ENCODE measurements at places on chromosomes 16 and 17. TPM values are rescaled to one million over a fixed set of nuclear protein-coding genes. Genes with fewer than 3 reads are reported as not detected.
A peak's percentile ranks its signal among the peaks of the same experiment; 100 is the strongest.

The CDRT15 gene
- total RNA-seq, result not detected

DNA sequence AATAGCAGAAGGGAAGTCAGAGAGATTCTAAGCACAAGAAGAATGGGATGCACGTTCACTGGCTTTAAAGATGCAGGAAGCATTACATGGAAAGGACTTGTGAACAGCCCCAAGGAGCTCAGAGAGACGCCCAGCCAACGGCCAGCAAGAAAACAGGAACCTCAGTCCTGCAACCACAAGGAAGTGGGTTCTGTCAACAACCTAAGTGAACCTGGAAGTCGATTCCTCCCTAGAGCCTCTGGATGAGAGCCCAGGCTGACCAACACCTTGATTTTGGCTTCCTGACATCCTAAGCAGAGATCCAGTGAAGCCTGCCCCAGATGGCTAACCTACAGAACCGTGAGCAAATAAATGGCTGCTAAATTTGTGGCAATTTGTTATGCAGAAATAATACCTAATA, 24.5 kb downstream of the GPR142 start:
- DNase-seq, result no peak

- no peak for DNase-seq
Measured at GRCh38 chr17:4247971-4248388, 15.8 kb downstream of the ANKFY1 start.

- DNase-seq, result no peak
Measured at GRCh38 chr17:2598166-2598565, 4.7 kb downstream of the PAFAH1B1 start.

GRCh38 chr17:4605826-4606225, 21.5 kb downstream of the SMTNL2 start:
- no peak for DNase-seq

GRCh38 chr16:58378401-58378800, 13.9 kb upstream of the GINS3 start:
- no peak for DNase-seq

- DNase-seq, result no peak
Measured at GRCh38 chr16:86133847-86134375, 234.9 kb downstream of the IRF8 start.

The RHBDF1 gene
- 142 TPM for total RNA-seq

- DNase-seq, result no peak
Measured at GRCh38 chr17:75430159-75430974, 24.9 kb upstream of the GRB2 start.

DNA sequence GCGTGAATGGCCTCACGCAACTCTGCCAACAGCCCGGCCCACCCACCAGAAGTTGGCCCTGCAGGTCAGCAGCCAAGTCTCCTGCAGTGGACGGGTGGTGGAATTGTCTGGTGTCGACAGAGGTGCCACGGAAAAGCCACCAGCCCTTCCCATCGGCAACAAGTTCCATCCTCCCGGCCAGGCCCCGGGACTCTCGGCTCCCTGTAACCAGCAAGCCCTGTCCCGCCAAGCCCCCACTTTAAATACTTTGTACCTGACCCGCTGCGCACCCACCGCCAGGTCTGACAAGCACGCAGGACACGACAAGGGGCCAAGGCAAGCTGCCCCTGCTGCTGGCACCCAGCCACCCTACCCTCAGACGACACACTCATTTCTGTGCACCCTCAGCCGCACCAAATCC, 100.8 kb downstream of the RBFOX3 start:
- DNase-seq, result no peak

The UTS2R gene
- 0.20 TPM for total RNA-seq

The ZG16 gene
- not detected for total RNA-seq

The SLC12A3 gene
- total RNA-seq, result not detected

GRCh38 chr17:74361230-74362068, at the start of gene BTBD17:
Gene BTBD17, minus strand, starts transcription at chr17:74361868. Its CDS starts 49 bp downstream, at chr17:74361819.
- DNase-seq, result peak; percentile 20

DNA sequence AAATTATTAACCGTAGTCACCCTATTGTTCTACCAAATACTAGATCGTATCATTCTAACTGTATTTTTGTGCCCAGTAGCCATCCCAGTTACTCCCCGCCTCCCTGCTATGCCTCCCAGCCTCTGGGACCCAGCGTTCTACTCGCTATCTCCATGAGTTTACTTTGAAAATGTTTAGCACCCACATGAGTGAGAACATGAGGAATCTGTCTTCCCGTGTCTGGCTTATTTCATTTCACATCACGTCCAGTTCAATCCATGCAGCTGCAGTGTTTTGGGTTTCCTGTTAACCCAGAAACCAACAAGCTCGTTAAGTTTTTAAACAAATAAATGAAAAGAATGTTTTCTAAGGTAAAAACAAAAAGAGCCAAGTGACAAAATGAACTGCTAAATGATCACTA, 82.1 kb downstream of the VPS53 start:
- no peak for DNase-seq

The TBC1D3B gene
- 4.5 TPM for total RNA-seq

- DNase-seq, result no peak
Measured at GRCh38 chr17:17560975-17561374, 30.5 kb downstream of the PEMT start.

The RHBDL3 gene
- not detected for total RNA-seq

The SLC16A3 gene
- 31.8 TPM for total RNA-seq

DNA sequence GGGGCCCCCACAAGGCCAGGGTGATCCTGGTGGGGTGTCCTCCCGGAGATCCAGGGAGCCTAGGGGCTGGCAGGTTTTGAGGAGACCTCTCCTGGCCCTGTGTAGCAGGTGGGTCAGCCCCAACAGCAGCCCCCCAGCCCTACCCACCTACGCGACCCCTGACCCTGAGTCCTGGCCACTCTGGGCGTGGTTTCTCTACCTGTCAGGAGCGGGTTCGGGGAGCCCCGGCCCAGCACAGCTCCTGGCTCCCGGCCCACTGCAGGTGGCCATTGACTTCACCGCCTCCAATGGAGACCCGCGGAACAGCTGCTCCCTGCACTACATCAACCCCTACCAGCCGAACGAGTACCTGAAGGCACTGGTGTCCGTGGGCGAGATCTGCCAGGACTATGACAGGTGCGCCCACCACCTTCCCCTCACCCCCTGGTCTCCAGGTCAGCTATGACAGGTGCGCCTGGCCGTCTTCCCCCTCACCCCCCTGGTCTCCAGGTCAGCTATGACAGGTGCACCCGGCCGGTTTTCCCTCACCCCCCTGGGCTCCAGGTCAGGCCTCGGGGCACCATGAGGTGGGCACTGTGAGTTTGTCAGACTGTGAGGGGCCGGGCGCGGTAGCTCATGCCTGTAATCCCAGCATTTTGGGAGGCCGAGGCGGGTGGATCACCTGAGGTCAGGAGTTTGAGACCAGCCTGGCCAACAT, 13.0 kb downstream of the CPNE7 start:
- DNase-seq, result no peak

DNA sequence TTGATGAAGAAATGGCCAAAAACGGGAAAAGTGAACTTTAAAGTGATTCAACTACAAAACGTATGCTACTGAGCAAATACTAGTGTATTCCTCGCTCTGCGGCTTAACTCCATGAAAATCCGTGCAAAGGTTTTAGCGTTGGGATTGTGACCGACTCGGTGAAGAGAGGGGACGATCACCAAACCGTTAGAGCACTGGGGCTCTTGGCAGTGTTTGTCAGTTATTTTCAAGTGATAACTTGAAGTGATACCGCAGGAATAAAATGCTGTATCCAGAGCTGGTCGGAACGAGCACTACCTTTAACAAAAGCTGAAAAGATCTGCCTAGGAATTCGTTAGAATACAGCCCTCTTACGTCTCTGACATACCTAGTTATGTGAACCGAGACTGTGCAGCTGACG, 773 bp upstream of the PPM1D start:
- DNase-seq, result peak; percentile 9

DNA sequence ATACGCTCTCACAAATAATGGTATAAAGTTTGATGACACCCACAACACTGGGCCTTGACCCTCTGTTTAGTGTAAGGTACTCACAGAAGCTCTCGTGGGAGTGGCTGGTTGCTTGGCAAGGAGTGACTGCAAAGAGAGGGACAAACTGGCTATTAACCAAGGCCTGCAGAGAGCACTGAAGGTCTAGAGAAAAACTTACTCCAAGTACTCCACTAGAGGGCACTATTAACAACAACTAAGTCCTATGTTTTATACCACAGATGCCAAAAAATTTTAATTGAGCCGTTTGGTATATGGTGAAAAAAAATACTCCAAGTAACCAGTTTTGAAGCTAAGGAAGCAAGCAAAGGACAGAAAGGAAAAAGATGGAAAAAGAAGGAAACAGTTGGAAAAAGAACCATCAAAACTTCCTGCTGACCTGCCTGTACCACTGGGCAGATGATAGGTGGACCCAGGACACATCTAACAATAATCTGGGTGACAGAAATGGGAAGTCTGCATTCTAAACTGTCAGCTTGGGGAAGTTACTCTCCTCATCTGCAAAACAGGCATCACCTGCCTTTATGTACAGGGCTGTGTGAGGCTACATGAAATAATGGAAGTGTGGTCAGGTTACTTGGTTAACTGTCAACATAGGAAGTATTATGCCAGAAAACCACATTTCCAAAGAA, 23.2 kb downstream of the DYNC1LI2 start:
- no peak for DNase-seq

The KRT39 gene
- total RNA-seq, result not detected

The USP31 gene
- total RNA-seq, result 14.6 TPM

The FLCN gene
- total RNA-seq, result 85.9 TPM

The MMP2 gene
- 525 TPM for total RNA-seq

DNA sequence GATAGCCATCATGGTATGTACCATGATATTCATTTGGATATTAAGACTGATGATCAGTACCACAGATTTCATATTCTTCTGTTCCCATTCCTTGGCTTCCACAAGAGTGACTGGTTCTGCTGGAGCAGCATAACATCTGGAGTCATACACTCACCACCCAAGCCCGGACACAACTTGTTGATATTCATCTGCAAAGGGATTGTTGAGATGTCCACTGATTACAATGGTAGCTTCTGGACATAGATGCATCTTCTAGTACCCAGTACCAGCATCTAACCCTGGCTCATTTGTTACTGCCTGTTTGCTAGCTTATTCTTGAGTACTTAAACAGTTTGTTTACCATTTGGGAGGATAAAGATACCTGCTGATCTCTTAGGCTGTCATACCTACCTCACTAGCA, 235.7 kb upstream of the AXIN2 start:
- DNase-seq, result no peak

The TNFRSF12A gene
- total RNA-seq, result 6.7 TPM

DNA sequence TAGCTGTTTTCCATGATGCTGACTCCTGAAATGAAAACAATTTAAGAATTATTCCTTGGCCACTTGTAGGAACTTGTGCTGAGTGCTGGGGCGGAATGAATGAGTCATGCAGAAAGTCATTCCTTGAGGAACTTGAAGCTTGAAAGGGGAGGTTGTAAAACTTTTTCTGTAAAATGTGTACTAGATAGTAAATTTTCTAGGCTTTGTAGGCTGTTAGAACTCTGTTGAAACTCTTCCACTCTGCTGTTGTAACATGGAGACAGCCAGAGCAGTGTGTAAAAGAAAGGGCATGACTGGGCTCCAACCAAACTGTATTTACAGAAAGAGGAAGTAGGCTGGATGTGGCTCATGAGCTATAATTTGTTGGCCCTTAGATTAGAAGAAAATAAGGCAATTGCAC, 46.1 kb downstream of the ABCA8 start:
- DNase-seq, result peak; percentile 50

The GNG13 gene
- total RNA-seq, result not detected

- no peak for DNase-seq
Measured at GRCh38 chr17:76481071-76481655, 13.8 kb downstream of the AANAT start.

The DPEP3 gene
- total RNA-seq, result not detected

The C16orf96 gene
- 0.20 TPM for total RNA-seq

- no peak for DNase-seq
Measured at GRCh38 chr16:81167851-81168250, 70.6 kb upstream of the BCO1 start.

GRCh38 chr16:67299269-67299668, 19.9 kb downstream of the PLEKHG4 start:
- DNase-seq, result no peak

GRCh38 chr16:77790009-77790372, 1.6 kb downstream of the VAT1L start:
- DNase-seq, result no peak

DNA sequence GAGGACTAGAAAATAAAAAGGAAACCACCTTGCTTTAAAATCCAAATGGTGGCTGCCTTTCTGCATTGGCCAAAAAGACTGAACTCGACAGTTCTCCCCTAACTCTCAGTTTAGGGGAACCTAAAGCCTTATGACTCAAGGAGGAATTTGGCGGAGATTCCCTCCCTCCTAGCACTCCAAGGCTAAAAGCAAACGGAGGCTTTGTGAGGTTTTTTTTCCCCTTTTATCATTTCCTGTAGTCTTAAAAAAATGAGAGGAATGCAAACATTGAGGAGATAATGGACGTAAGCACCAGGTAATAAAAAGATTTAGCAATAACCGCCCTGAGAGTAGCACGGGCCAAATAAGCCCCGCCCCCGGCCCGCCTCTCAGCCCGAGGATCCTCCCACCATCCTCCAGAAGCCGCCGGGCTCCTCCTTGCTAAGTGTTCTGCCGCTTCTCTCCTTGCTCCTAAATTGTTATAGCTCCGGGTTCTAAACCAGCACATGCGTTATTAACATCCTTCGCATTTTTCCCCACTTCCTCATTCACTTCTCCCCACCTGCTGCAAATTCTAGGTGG, 5.8 kb upstream of the KIFC3 start:
- peak; percentile 72 for DNase-seq

The CCL22 gene
- not detected for total RNA-seq

DNA sequence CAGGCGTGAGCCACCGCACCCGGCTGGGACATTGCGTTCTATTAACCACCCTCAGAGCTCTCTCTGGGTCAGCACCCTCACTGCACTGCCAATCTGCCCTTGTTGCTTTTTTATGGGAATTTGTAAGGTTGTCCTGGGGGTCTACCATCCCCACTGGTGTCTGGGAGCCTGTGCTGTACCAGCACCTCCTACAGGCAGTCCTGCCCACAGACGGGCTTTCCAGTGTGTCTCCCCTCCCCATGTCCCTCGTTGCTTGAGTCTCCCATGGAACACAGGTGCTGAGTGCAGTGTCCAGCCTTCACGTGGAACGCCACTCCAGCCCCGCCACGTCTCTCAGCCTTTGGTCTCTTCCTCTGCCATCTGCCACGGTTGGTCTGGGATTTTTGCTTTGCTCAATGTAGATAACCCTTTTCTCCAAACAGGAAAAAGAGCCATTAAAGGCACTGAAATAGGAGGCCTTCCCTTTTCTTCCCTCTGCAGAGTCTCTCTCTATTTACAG, 68.0 kb upstream of the CBX4 start:
- no peak for DNase-seq

GRCh38 chr16:86978445-86979030, 338.7 kb downstream of the C16orf95 start:
- DNase-seq, result no peak

The KRTAP4-8 gene
- total RNA-seq, result not detected

DNA sequence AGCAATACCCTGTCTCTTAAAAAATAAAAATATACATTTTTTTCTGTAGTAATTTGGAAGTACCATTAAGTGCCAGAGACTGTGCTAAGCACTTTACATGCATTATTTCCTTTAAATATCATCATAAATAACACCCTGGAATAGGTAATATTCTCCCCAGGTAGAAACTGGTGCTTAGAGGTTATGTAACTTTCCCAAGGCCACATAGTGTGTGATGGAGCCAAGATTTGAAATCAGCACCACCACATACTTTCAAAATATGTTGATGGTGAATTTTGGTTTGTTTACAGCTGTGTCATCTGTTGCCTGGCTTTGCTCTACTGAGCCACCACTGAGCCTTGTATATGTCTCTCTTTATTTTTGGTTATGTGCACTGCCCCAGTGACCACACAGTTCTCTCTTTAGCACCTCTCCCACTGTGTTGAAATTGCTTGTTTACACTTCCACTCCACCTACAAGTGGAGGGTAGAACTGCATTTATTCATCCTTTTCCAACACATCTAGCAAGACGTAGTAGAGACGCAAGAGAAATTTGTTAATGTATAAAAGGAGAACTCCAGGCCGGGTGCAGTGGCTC, 19.0 kb upstream of the NBR1 start:
- no peak for DNase-seq

The TTLL6 gene
- 4.8 TPM for total RNA-seq

Data from tibial nerve (tissue), 4 donors.